ENCODE measurements at places on chromosomes 12 and 14.

GRCh38 chr14:67636361-67636919 is 16.7 kb downstream of the ARG2 start:
- DNase-seq = peak; percentile 12

GRCh38 chr12:55822228-55822627 is 4.4 kb downstream of the ORMDL2 start:
- peak; percentile 25 for DNase-seq

DNA sequence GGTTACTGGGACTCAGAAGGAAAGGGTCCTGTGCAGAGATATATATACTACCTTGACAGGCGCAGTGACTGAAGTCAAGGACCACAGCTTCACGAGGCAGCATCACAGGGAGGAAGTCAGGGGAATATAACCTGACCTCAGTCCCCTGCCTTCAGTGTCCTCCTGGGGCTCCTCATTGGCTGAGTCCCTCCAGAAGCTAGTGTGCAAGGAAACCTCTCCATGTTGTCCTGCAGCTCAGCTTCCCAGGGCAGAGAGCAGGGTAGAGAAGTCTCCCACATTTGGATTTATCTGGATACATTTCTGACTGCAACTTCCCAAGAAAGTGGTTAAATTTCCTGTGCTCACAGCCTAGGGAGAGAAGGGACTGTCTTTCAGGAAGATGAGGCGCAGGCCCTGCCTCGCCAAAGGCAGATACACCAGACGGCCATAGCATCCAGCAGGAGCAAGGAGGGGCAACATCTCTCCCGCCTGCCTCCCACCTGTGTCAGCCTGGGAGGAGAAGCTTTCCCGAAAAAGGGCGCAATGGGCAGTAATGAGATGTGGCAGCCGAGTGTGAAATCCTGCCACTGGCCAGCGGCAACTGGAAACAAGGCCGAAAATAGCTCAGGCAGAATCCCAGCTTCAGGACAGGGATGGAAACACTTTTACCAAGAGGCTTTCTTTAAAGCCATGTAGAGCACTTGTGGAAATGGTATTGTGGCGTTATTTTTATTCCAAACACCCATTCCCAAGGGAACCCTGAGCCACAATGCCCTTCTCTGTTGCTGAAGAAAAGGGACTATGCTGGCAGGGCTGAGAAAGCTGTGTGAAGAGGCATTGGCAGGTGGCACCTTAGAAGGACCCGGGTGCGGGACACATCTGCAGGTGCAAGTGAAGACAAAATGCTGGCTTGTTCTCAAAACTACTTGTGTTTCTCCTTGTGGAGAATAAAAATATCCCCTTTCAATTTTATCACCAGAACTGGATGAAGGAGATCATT is 54.9 kb upstream of the HIF1A start:
- DNase-seq = no peak

GRCh38 chr14:83085136-83085535 is 1551.5 kb upstream of the SEL1L start:
- DNase-seq = no peak

DNA sequence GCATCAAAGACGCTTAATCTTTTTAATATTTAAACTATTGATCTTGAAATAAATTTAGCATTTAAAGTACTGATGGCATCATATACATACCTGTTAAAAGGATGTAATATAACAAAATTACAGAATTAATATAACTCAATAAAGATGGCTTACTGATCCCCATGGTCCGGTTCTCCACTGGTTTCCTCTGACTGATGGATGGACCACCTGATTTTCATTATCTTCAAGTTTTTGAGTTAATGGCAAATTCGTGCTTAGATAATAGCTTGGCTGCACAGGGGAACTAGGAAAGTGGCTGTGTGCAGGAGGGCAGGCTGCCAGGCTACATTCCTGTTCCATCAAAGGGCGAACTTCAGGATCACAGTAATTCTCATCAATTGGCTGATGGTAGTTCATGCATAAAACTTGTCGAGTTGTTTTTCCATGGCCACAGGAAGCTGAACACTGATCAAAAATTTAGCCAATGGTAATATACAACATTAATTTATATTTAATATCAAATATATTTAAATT is 123.9 kb downstream of the ADAMTS20 start:
- DNase-seq = no peak

DNA sequence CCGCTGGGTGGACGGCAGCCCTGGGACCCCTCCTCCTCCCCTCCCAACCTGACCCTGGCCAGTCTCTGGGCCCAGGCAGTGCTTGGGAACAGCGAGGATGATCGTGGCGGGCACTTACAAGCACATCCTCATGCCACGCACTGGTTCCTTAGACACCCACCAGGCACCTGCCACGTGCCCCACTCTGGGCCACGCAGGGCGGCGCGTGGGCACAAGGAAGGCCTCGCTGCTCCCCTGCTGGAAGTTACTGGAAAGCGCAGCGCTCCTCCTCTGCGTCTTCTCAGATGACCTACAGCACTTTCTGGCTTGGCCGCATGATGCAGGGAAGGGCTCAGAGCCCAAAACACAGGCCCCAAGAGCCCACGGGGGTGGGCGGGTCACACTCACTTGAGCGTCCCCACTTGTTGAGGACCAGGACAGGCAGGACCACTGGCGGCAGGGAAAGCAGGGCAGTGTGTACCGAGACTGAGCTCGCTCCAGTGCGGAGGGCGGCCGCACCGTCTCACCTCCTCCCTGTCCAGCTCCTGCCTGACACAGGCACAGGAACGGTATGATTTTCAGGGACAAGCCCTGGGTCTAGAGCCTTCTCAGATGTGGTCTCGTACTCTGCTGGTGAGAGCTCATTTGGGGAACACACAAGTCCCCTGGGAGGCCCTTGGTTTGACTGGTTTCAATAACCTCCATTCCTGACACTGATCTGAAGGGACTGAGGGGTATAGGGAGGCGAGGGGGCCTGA is 128.3 kb upstream of the EVL start:
- no peak for DNase-seq

GRCh38 chr12:32681272-32681671 is 2.2 kb downstream of the DNM1L start:
- no peak for DNase-seq

DNA sequence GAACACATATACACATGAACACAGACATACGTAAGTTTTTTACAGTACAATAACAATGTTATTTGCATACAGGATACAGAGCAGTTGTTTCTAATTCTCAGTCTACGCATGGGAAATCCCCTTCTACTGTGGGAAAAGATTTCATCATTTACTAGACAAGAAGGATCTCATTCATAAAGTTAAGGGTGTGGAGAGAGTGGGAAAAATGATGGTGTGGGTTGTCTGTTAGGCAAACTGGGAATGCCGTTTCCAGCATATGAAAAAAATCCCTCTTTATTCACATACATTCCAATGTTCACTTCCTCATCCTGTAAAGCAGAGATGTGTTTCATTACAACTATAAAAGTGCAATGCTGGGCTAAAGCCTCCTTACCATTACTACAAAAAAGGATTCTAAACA is 120.9 kb downstream of the SINHCAF start:
- peak; percentile 70 for DNase-seq

DNA sequence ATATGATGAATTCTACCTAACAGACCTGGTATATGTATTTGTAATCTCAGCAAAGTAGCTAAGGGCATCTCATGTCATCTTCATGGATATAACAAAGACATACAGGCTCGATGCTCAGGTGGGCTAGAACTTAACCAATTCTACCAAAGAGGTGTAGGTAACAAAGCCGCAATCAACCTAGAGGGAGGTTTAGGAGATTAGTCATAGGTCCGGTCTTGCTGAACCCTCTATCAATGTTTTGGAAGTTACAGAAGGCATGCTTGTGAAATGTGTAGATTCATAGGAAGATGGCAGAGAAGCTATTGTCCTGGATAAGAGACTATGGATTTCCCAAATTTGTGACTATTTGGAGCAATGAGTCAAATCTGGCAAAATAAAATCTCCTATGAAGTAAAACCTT is 42.6 kb upstream of the SYCP3 start:
- no peak for DNase-seq

DNA sequence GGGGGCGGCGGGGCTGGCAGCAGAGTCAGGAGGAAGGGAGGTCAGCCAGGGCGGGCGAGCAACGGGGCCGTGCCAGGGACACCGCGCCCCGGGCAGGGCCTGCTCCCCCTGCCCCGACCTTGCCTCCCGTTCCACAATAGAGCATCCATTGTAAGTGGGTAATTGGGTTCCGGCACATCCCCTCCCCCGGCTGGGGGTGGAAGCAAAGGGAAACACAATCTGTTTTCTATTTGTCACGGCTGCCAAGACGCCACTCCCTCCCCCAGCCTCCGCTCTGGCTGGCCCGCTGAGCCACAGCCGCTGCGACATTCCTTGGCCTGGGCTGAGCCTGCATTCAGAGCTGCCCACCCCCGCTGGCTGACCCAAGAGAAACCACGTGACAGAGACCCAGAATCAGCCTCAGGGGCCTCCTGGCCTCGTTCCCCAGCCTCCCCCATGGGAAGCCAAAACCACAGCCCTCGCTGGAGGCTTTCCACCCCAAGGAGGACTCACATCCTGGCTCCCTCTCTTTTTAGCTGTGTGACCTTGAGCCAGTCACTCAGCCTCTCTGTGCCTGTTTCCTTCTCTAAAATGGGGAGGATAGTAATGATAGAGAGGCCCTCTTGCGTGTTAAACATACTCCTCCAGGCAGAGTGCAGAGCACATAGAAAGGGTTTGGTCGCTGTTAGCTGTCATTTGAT is 117.6 kb downstream of the SCARB1 start:
- DNase-seq = no peak

GRCh38 chr12:93425736-93426411 is 15.9 kb downstream of the UBE2N start:
- DNase-seq = no peak

GRCh38 chr12:124466216-124467128 is 100.9 kb downstream of the NCOR2 start:
- peak; percentile 85 for DNase-seq

GRCh38 chr12:127984386-127985055 is 282.4 kb upstream of the TMEM132C start:
- DNase-seq = no peak

GRCh38 chr12:3882896-3883564 is 9.8 kb upstream of the PARP11 start:
- peak; percentile 62 for DNase-seq

DNA sequence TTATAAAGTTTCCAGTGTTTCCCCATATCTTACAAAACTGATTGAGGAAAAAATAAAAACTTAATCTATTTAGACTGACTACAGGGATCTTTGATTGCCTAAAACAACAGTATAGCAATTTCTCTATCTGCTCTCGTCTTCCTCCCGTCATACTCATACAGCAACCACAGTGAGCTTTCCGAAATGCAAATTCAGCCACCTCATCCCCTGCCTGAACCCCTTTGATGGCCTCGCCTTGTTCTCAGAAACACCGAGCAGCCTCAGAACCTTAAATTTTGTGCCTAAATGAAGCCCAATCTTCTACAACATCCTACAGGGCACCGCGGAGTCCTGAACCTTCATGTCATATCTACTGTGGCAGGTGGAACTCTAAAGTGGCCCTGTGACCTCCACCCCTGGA is 223.7 kb upstream of the TMEM132C start:
- DNase-seq = no peak

GRCh38 chr12:18696971-18697602 is 40.7 kb downstream of the PLCZ1 start:
- no peak for DNase-seq

DNA sequence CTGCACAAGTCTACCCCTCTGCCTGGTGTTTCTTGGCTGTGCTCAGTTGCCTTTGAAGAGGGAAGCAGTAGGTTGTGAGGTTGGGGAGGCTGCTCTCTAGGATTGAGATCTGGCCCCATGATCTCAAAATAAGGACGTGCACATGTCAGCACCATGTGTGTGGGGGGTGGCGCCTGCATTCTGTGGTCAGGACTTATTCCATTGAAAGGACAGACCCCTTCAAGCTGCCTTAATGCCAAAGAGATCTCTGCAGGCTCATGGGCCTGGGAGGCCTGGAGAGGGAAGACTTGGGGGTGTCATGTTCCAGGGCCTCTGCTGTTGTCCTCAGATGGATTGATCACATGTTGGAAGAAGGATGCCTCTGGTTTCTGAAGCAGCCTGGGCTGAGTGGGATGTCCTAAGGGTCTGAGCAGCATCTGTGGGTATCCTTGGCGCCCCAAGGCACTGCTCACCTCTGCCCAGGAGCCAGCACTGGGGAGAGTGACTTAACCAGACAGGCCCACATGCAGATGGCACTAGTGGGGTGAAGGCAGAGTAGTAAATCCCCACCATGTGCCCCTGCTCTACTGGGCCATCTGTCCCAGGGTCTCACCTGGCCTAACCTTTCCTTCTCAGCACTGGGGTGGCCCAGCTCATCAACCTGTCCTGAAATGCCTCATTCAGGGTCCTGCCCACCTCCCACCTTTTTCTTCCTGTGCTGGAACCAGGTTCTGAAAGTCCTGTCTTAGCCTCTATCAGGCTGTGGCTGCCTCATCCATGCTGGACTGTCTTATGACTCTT is 118.9 kb downstream of the ADGRD1 start:
- no peak for DNase-seq

GRCh38 chr12:49446571-49446970 is 79.3 kb downstream of the SPATS2 start:
- DNase-seq = no peak

- DNase-seq = no peak
These were observed 656.0 kb upstream of the MDGA2 start for GRCh38 chr14:48331421-48331820.

GRCh38 chr12:83919081-83919480 is 993.5 kb downstream of the SLC6A15 start:
- no peak for DNase-seq

DNA sequence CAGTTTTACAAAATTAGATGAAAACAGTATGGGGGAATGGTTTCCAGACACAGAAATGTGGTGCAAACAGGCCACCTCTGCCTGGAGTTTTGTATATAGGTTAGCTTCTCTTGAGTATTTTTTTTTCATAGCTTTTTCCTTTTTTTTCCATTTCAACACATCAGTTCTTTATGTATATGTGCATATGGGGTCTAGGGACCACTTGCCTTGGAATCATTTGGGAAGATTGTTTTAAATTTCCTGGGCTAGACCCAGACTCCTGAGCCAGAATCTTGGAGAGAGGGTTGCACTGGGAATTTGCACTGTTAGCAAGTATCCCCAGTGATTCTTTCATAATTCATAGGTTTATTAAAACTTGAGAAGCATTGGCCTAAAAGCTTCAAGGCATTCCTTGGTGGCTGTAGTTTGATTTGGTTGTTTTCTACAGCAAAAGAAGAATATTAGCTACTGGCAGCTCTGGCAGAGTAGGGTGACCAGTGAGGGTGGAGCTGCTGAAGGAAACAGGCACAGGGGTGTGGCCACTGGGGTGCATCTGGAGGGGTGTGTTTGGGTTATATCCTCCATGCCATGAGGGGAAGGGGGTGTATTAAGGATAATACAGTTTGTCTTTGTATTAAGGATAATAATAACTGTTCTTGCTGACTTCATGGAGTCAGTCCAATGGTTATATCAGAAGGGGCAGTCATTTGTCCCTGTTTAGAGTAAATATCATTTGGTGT is 22.8 kb downstream of the PPP1R36 start:
- no peak for DNase-seq
